Hepatocyte (in vitro differentiated cells): ENCODE measurements at places on chromosomes 4 and X. TPM values are rescaled to one million over a fixed set of nuclear protein-coding genes. Genes with fewer than 3 reads are reported as not detected.

Gene CXCL6
- 6.0 and 7.5 TPM in 2 replicates for total RNA-seq

Gene STPG2
- 0.17 and 0.24 TPM in 2 replicates for total RNA-seq

Gene CMC4
- 10.8 and 14.2 TPM in 2 replicates for total RNA-seq

Gene KLF8
- 9.1 and 10.1 TPM in 2 replicates for total RNA-seq

Gene RHOXF2
- not detected in 2 replicates for total RNA-seq

Gene CT45A1
- total RNA-seq: not detected in 2 replicates

Gene GPM6B
- 4.9 and 9.0 TPM in 2 replicates for total RNA-seq

Gene SCOC
- 135 and 136 TPM in 2 replicates for total RNA-seq

Gene NSDHL
- total RNA-seq: 46.2 and 56.7 TPM in 2 replicates
